NCI-H1105 treated with DMSO at 0.1 percent for 48 hours (cell line): ENCODE measurements at places on chromosomes 12 and 14.

DNA sequence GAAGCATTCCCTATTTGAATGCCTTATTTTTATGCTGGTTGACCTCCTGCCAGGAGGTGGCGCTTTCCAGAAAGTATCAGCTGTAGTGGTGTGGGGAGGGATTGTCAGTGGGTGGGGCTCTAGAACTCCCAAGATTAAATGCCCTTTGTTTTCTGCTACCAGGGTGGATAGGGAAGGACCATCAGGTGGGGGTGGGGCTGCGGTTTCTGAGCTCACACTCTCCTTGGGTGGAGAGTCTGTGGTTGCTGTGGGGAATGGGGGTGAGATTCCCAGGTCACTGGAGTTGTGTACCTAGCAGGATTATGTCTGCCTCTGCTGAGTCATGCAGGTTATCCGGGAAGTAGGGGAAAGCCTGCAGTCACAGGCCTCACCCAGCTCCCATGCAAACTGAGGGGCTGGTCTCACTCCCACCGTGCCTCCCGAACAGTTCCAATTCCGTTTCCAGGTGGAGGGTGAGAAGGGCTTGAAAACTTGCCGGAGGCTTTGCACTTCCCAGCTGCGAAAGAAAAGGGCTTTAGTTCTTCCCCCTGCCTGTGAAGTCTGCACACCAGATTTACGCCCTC, 68.3 kb downstream of the ALG10B start:
- DNase-seq, result no peak

DNA sequence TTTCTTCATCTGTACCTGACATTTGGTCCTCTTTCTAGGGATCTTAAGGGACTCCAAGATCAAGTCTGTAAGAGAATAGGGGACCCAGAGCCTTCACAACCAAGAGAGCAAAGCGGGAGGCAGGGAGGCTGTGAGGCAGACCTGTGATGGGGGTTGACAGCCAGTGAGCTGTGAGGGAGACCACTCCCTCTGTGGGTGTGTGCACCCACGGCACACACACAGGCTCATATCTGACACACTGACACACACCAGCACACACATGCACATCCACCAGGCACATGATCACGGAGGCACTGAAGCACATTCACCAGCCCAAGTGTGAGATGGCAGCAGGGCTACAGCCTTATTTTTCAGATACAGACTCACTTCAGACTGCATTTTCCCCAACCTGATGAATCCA, 55.2 kb downstream of the SPTB start:
- DNase-seq, result no peak

- no peak for DNase-seq
These were observed 180.9 kb upstream of the PDE3A start for GRCh38 chr12:20187456-20187855.

- no peak for DNase-seq
These were observed 53.1 kb downstream of the KIF26A start for GRCh38 chr14:104191409-104191997.

DNA sequence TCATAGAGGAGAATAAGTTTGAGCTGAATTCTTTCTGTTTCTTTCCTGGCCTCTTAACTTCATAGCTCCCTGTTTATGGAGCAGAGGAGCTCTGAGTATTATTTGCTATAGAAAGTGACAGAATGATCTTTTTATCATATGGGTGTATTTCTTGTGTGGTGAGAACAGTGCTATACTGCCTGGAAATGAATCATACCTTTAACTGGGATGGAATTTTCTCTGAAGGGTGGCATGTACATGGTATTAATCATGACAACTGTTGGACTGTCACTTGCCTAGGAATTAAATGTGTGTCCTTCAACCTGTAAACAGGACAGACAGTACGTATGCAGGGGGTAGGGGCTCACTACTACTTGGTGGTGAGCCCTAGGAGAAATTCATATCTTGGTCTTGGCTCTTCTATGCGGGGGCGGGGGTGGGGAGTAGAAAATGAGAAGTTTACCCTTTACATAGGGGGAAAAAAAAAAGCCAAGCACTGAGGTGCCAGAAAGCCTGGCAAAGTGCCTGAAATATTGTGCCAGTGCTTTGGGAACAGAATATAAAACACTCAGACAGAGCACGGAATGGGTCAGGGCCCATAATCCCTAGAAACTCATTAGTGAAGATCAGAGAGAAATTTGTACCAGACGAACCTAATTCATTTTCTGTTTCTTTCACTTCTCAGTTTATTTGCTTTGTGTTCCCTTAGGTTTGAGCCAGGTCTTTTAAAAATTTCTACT, 33.8 kb downstream of the ARMH4 start:
- DNase-seq, result no peak

DNA sequence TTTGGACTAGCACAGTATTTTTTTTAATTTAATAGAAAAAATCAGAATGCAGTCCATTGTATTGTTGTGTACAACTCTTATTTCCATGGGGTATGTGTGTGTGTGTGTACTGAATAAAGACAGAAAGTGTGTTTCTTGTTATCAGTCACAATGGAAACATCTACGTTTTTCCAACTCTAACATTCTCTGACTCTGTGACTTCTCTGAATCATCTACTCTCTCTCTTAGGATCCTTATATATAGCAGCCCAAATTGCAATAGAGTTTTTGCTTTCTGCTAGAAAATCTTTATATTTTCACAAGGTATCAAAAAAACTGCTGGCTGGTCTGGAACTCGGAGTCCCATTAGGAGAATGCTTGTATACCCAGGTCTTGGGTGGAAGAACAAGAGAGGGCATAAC, 138.9 kb upstream of the ARID2 start:
- no peak for DNase-seq

- no peak for DNase-seq
These were observed 104.7 kb downstream of the VEZT start for GRCh38 chr12:95322326-95322725.

DNA sequence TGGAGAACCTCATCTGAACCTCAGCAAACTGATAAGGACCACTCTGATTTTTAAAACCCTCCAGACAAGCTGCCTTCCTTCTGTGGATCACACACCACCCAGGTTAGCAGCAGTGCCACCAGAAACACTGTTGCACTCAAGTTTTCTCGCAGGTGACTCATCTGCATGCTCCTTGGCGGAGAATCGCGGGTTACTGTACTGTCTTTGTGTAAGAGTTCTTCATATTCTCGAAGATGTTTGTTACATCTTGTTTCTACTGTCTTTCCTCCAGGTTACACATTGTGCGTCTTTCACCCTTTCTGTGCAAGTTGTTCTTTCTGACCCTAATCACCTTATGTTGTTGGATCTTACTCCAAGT, 331.2 kb downstream of the CACNA1C start:
- DNase-seq, result no peak

GRCh38 chr14:38391334-38391733, 135.4 kb upstream of the CLEC14A start:
- DNase-seq, result no peak

- no peak for DNase-seq
These were observed 138.4 kb upstream of the PELI2 start for GRCh38 chr14:55979781-55980180.

GRCh38 chr12:52162981-52163380, 28.8 kb downstream of the KRT80 start:
- DNase-seq, result no peak

GRCh38 chr12:119423285-119423684, 88.8 kb downstream of the CCDC60 start:
- DNase-seq, result no peak

GRCh38 chr14:77092676-77093075, 5.4 kb upstream of the CIPC start:
- no peak for DNase-seq

DNA sequence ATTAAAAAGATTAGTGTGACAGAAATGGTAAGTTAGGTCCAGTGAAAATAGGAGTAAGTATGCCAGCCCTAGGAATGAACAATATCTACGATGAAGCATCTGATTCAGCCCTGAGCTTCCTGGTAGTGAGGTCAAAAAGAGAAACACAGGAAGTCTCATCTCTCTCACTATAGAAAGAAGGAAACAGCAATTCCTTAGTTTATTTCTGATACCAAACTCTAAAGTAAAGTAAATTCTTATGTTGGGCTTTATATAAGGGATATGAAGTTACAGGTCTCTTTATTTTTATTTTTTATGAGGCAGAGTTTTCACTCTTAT, 76.7 kb upstream of the RFLNA start:
- DNase-seq, result no peak

- no peak for DNase-seq
These were observed 275.6 kb downstream of the AACS start for GRCh38 chr12:125340791-125341190.
